Muscle of leg (tissue), 16 donors: ENCODE measurements at places on chromosomes 12 and 14. TPM values are rescaled to one million over a fixed set of nuclear protein-coding genes. Genes with fewer than 3 reads are reported as not detected.

DNA sequence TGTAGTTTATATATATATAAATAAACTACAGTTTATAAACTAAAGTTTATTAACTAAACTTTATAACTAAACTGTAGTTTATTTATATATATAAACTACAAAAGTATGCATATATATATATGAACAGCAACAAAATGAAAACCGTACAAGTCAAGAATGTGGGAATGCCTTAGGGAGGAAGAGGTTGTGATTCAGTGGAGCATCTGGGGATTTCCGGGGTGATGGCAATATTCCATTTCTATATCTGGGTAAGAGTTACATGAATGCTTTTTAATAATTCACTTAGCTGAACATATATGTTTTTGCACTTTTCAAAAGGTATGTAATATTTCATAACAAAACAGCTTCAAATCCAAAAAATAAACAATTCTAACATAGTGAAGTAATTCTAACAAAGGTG, 30.1 kb upstream of the CAND1 start:
- no peak for DNase-seq
- H3K36me3 ChIP-seq, result no peaks in the 10 kb centered on the region
- no peak overlapping the region for H3K4me3 ChIP-seq
- no peak overlapping the region for H3K27ac ChIP-seq
- no peaks in the 10 kb centered on the region for H3K4me1 ChIP-seq

- DNase-seq, result no peak
- no peaks in the 10 kb centered on the region for H3K36me3 ChIP-seq
- H3K27me3 ChIP-seq, result peaks cover 2% of the 10 kb centered on the region
- H3K4me3 ChIP-seq, result no peak overlapping the region
- H3K27ac ChIP-seq, result no peak overlapping the region
Observed at GRCh38 chr14:90201344-90201743, 55.0 kb upstream of the PSMC1 start.

DNA sequence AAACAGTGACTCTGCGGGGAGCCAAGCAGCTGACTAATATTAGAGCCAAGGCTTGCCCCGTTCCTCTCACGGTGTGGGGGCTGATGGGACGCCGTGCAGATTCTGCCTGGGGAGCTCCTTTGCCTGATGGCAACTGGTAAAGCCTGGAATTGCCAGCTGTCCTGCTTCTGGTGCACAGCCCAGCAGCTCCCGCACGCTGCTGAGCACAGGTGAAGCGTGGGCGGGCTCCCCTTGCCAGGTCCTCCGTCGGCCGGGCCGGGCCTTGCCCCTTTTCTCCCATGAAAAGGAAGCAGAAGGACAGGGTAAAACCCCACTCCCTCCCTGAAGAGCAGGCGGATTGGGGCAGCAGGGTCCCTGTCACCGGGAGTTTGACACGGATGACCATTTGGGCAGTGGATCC, 79.0 kb downstream of the WDR20 start:
- H3K36me3 ChIP-seq, result peaks cover 49% of the 10 kb centered on the region
- peak; percentile 62 for DNase-seq
- peaks cover 52% of the 10 kb centered on the region for H3K4me1 ChIP-seq
- H3K4me3 ChIP-seq, result no peak overlapping the region

DNA sequence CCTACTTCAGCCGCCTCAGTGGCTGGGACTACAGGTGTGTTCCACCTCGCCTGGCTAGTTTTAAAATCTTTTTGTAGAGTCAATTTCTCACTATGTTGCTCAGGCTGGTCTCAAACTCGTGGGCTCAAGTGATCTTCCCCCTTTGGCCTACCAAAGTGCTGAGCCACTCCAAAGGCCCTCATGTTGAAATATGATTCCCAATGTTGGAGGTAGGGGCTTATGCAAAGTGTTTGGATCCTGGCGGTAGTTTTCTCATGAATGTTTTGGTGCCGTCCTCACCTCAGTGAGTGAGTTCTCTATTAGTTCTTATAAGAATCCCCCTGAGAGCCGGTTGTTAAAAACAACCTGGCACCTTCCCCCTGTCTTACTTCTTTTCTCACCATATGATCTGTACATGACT, 784.6 kb downstream of the TMTC2 start:
- H3K27me3 ChIP-seq, result no peaks in the 10 kb centered on the region
- H3K4me3 ChIP-seq, result no peak overlapping the region

DNA sequence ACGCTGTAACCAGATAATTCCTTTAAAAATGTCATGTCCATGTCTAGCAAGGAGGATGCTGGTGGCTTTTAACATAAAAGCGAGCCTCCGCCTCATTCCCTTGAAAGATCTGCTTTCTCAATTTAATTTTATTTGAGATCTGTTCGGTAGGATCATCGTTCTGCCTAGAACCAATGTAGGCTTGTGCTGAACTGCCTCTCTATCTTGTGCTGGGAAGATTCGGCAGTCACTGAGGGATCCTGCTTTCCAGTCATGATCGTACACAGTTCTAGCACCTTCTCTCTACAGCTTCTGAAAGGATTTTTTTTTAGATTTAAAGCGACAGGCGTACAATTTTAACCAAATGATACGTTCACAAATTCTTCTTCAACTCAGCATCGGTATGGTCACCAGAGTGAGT, 54.3 kb downstream of the PEBP1 start:
- H3K27me3 ChIP-seq, result no peaks in the 10 kb centered on the region
- H3K36me3 ChIP-seq, result peaks cover 2% of the 10 kb centered on the region
- H3K27ac ChIP-seq, result peak overlapping the region; percentile 92
- peak overlapping the region; percentile 40 for H3K4me3 ChIP-seq
- peaks cover 18% of the 10 kb centered on the region for H3K4me1 ChIP-seq

- H3K27me3 ChIP-seq, result no peaks in the 10 kb centered on the region
- DNase-seq, result peak; percentile 88
- H3K4me3 ChIP-seq, result no peak overlapping the region
Observed at GRCh38 chr12:26878661-26879119, 45.7 kb upstream of the ITPR2 start.

TAS2R7 gene
- total RNA-seq, result not detected

GRCh38 chr14:60867503-60868172, 113.2 kb downstream of the TRMT5 start:
- no peaks in the 10 kb centered on the region for H3K27me3 ChIP-seq
- H3K27ac ChIP-seq, result peak overlapping the region; percentile 76
- H3K4me1 ChIP-seq, result peaks cover 2% of the 10 kb centered on the region
- DNase-seq, result peak; percentile 67
- H3K4me3 ChIP-seq, result no peak overlapping the region
- no peaks in the 10 kb centered on the region for H3K36me3 ChIP-seq

SLC25A47 gene
- 0.09 TPM for total RNA-seq

GRCh38 chr12:75856235-75856634, 175.3 kb downstream of the PHLDA1 start:
- peaks cover 5% of the 10 kb centered on the region for H3K4me1 ChIP-seq
- H3K4me3 ChIP-seq, result no peak overlapping the region
- no peak overlapping the region for H3K27ac ChIP-seq
- H3K27me3 ChIP-seq, result no peaks in the 10 kb centered on the region
- DNase-seq, result peak; percentile 50

GRCh38 chr14:45298423-45299117, 45.6 kb upstream of the MIS18BP1 start:
- DNase-seq, result peak; percentile 16
- H3K4me3 ChIP-seq, result no peak overlapping the region
- no peaks in the 10 kb centered on the region for H3K4me1 ChIP-seq
- no peak overlapping the region for H3K27ac ChIP-seq
- H3K36me3 ChIP-seq, result no peaks in the 10 kb centered on the region

DNA sequence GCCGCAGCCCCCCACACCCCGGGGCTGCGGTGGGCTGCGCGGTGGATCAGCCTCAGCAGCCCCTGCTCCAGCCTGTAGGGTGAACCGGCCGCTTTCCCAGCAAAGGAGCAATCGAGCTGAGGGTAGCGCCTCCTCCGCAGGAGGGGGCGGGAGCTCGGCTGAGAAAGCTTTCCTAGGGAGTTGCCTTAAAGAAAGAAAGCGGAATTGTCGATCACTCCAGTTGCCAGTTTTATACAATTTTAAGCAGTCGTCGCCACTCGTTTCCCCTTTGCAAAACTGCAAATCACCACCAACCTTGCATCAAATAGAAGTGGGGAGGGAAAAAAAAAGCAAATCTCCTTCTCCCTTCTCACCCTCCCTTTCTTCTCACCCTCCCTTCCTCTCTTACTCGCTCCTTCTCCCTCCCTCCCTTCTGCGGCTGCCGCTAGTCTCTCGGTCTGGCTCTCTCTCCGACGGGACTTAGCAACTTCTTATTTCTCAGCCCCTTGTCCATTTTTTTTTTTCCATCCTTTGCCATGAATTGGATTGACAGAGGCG, at the start of gene PDE3A:
Gene PDE3A, plus strand, starts transcription at position 424 of the 537 bp plus-strand sequence. CDS start 748 bp downstream, outside the sequence.
- DNase-seq, result peak; percentile 94
- H3K27ac ChIP-seq, result peak within 1 kb of the TSS; percentile 93
- peaks cover 4% of the 10 kb centered on the region for H3K4me1 ChIP-seq
- H3K27me3 ChIP-seq, result peaks cover 7% of the 10 kb centered on the region
- peak within 1 kb of the TSS; percentile 81 for H3K4me3 ChIP-seq

SLC35E3 gene
- total RNA-seq, result 11.0 TPM

- H3K36me3 ChIP-seq, result no peaks in the 10 kb centered on the region
- peaks cover 4% of the 10 kb centered on the region for H3K27me3 ChIP-seq
- no peak overlapping the region for H3K4me3 ChIP-seq
- H3K27ac ChIP-seq, result no peak overlapping the region
- no peaks in the 10 kb centered on the region for H3K4me1 ChIP-seq
Observed at GRCh38 chr14:67444395-67444794, 32.4 kb upstream of the PLEK2 start.

DNA sequence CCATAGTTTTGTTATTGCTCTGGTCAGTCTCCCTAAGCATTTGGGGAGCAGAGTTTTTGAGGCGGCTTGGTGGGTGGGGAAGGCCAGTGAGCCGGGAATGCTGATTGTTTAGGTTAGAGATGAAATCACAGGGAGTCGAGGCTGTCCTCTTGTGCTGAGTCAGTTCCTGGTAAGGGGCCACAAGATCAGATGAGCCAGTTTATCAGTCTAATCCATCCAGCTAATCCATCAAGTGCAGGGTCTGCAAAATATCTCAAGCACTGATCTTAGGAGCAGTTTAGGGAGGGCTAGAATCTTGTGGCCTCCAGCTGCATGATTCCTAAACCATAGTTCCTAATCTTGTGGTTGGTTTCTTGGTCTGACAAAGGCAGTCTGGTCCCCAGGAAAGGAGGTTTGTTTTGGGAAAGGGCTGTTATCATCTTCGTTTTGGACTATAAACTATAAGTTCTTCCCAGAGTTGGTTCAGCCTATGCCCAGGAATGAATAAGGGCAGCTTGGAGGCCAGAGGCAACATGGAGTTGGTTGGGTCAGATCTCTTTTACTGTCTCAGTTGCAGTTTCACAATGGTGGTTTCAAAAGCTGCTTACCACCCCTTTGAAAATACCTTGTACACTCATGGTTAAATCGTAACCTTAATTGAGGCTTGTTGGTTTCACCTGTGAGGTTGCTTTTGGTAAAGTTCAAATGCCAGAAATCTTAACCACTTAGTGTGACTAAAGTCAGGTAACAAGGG, 33.6 kb upstream of the HIGD1C start:
- H3K4me3 ChIP-seq, result no peak overlapping the region
- no peak overlapping the region for H3K27ac ChIP-seq
- H3K4me1 ChIP-seq, result peaks cover 8% of the 10 kb centered on the region
- DNase-seq, result no peak

GRCh38 chr14:81555051-81555450, 21.4 kb upstream of the SEL1L start:
- H3K27me3 ChIP-seq, result no peaks in the 10 kb centered on the region
- H3K36me3 ChIP-seq, result no peaks in the 10 kb centered on the region
- H3K4me3 ChIP-seq, result no peak overlapping the region
- no peak for DNase-seq

DNA sequence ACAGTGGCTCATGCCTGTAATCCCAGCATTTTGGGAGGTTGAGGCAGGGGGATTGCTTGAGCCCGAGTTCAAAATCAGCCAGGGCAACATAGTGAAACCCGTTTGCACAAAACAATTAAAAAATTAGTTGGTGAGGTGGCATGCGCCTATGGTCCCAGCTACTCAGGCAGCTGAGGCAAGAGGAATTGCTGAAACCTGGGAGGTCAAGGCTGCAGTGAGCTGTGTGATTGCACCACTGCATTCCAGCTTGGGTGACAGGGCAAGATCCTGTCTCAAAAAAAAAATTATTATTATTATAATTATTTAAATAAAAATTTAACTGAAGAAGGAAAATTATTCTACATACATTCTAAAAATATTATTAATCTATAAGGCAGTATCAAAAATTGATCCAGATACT, 164.1 kb downstream of the ITPR2 start:
- no peak overlapping the region for H3K4me3 ChIP-seq
- H3K36me3 ChIP-seq, result no peaks in the 10 kb centered on the region
- no peak for DNase-seq
- H3K27ac ChIP-seq, result no peak overlapping the region
- H3K27me3 ChIP-seq, result no peaks in the 10 kb centered on the region

GRCh38 chr12:99235381-99235780, 412.2 kb upstream of the GARIN6 start:
- DNase-seq, result no peak
- H3K4me3 ChIP-seq, result no peak overlapping the region
- H3K4me1 ChIP-seq, result no peaks in the 10 kb centered on the region
- H3K36me3 ChIP-seq, result no peaks in the 10 kb centered on the region
- H3K27me3 ChIP-seq, result no peaks in the 10 kb centered on the region

- peaks cover 3% of the 10 kb centered on the region for H3K27me3 ChIP-seq
- DNase-seq, result no peak
- H3K36me3 ChIP-seq, result no peaks in the 10 kb centered on the region
- H3K4me1 ChIP-seq, result peaks cover 16% of the 10 kb centered on the region
- no peak overlapping the region for H3K27ac ChIP-seq
Observed at GRCh38 chr12:3747976-3748619, 4.8 kb downstream of the CRACR2A start.
